ENCODE measurements at places on chromosomes 12 and 14.

DNA sequence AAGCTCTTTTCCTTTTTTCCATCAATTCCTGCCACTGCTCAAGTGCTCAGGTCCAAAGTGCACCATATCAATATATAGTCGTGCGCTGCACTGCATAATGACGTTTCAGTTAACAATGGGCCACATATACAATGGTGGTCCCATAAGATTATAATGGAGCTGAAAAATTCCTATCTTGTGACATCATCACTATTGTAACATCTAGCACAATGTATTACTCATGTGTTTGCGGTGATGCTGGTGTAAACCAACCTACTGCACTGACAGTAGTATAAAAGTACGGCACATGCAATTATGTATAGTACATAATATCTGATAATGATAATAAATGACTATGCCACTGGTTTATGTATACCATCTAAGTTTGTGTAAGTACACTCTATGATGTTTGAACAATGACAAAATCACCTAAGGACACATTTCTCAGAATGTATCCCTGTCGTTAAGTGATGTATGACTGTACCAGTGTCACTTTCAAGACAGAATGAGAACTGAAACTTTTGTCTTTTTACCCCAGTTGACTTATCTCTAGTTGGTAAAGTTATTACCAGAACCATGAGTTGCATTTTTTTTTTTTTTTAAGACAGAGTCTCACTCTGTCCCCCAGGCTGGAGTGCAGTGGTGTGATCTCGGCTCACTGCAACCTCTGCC, 53.7 kb upstream of the INSM2 start:
- no peak for DNase-seq

DNA sequence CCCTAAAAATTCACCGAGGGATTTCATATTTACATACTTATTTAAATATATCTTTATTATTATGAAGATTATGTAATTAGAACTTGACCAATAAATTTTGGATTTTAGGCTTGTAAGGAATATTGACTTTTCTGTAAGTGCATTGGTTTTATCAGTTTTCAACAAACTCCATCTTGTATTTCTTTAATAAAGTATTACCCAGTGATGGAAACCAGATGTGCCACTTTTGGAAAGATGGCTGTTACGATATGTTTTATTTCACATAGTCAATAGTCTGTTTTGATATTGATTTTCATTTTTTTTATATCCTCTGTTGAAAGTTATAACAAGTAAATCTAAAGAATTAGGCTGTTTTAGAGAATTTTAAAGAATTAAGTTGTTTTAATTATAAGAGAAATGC, 1.8 kb downstream of the MON2 start:
- DNase-seq = no peak

DNA sequence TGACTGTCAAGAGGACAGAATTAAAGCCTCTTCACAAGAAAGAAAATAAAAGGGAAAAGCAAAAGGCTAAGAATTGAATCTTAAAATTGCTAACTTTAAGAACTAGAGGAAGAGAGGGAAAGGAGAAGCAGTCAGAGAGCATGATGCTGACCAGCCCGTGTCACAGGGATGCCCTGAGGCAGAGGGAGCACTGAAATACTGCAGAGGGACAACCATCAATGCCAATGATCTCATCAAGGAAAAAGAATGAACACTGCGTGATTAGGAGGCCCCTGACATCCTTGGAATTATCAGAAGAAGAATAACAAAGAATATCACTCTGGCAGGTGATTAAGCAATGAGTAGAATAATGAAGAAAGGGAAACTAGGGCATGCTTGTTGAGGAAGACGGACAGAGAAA, 252.2 kb upstream of the GRIP1 start:
- no peak for DNase-seq

GRCh38 chr12:79309039-79309438, 381.7 kb downstream of the PAWR start:
- DNase-seq = no peak

- DNase-seq = no peak
Measured at GRCh38 chr12:126523891-126524290, 1458.7 kb downstream of the AACS start.

GRCh38 chr12:57631566-57632072, 1.4 kb downstream of the B4GALNT1 start:
- DNase-seq = no peak

- no peak for DNase-seq
Measured at GRCh38 chr14:78154827-78155226, 15.3 kb upstream of the NRXN3 start.

DNA sequence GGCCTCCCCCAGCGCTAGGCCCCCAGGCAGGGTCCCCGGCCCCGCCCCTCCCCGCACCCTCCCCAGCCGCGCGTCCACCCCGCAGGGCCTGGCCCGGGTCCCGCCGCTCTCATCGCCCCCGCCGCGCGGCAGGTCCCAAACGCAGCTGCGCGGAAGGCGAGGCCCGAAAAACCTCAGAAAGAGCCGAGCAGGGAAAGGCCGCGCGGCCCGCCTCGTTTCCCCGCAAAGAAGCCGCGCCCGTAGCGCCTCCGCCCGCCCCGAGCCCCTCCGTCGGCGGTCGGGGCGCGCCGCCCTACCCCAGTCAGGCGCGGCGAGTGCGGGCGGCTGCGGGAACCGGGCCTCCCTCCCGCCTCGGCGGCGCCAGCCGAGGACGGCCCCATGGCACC, 324 bp downstream of the POLE start:
- DNase-seq = no peak

Measured in psoas muscle (tissue), 8 donors.